ENCODE measurements at places on chromosomes 13 and 19. TPM values are rescaled to one million over a fixed set of nuclear protein-coding genes. Genes with fewer than 3 reads are reported as not detected.

GRCh38 chr13:44022196-44022595, 142.5 kb downstream of the LACC1 start:
- no peak for DNase-seq
- no peaks in the 10 kb centered on the region for H3K27me3 ChIP-seq
- H3K4me1 ChIP-seq, result no peaks in the 10 kb centered on the region
- no peak overlapping the region for H3K27ac ChIP-seq
- H3K4me3 ChIP-seq, result no peak overlapping the region

DNA sequence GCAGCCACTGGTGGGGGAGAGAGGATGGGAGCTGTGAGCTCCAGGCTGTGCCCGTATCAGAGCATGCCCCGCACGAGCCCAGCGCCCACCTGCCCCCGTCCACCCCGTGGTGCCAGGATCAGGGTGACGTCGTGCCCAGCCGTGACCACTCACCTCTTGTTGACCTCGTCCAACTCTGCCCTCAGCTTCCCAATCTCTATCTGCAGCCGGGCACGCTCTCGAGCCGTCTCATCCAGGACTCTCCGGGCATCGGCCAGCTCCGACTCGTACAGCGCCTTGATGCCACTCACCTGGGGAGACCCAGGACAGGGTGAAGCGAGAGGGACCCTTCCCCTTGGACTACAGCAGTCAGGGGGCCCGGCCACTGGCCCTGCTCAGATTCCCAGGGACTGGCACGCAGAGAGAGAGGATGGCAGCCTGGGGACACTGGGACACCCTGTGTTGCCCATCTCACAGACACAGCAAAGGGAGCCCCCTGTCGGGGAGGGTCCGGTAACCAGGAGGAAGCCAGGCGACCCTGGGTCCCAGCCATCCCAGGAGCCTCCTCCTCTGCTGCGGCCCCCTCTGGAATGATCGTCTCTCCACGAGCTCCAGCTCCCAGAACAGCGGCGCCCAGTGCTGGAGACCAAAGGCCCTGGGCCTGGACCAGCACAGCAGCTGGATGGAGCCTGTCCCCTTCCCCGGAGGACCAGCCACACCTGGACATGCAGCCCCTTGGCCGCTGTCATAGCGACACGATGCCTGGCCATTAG, 12.3 kb downstream of the LMNB2 start:
- no peak for DNase-seq
- H3K27ac ChIP-seq, result no peak overlapping the region
- peaks cover 47% of the 10 kb centered on the region for H3K36me3 ChIP-seq
- no peak overlapping the region for H3K4me3 ChIP-seq
- no peaks in the 10 kb centered on the region for H3K27me3 ChIP-seq

- H3K4me3 ChIP-seq, result no peak overlapping the region
- H3K4me1 ChIP-seq, result no peaks in the 10 kb centered on the region
- DNase-seq, result no peak
Measured at GRCh38 chr19:31531326-31531725, 182.1 kb upstream of the TSHZ3 start.

GRCh38 chr19:1373534-1374249, 10.0 kb upstream of the NDUFS7 start:
- peaks cover 5% of the 10 kb centered on the region for H3K4me1 ChIP-seq
- no peaks in the 10 kb centered on the region for H3K27me3 ChIP-seq
- H3K4me3 ChIP-seq, result no peak overlapping the region
- peaks cover 46% of the 10 kb centered on the region for H3K36me3 ChIP-seq

- peak; percentile 50 for DNase-seq
- no peak within 1 kb of the TSS for H3K27ac ChIP-seq
- no peaks in the 10 kb centered on the region for H3K4me1 ChIP-seq
Measured at GRCh38 chr19:15672580-15673175, at the start of gene CYP4F12. TSS of gene CYP4F12 (plus strand) at chr19:15673087. CDS start at chr19:15673530, 443 bp downstream.

DNA sequence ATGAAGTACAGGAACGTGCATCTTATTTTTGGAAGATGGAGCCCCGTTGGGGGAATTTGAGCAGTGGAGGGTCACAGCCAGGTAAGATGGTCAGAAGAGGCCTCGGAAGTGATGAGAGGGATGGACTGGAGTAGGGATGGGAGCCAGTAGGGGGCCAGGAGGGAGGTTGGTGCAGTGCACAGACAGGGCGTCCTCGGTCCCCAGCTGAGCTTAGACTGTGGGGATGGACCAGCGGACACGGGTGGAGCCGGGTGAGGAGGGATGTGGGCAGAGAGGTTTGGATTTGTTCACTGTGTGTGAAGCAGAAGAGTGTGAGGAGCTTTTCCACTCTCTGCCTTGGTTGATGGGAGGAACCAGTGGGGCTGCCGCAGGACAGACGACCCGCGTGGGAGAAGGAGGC, 10.6 kb downstream of the RPS9 start:
- peaks cover 24% of the 10 kb centered on the region for H3K36me3 ChIP-seq
- no peak overlapping the region for H3K27ac ChIP-seq
- peaks cover 20% of the 10 kb centered on the region for H3K4me1 ChIP-seq

GRCh38 chr13:74035896-74036295, 98.3 kb downstream of the KLF12 start:
- no peak overlapping the region for H3K4me3 ChIP-seq
- H3K4me1 ChIP-seq, result peaks cover 9% of the 10 kb centered on the region
- no peak overlapping the region for H3K27ac ChIP-seq
- DNase-seq, result no peak

DNA sequence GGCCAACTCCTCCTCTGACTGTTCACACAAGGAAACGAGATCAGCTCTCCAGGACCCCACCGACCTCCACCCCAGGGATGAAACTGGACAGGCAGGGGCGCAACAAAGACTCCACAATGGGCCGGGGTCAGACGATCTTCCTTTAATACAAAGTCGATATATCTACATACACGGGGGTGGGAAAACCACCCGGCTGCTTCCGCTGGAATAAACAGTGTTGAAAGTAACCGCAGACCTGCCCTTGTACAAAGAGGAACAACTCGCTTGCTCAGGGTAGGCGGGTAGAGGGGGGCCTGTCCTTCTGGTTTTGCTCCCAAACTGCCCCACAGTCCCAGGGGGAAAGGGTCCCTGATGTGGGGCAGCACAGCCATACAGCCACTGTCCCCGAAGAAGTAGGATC, 135.2 kb downstream of the PTPRS start:
- no peaks in the 10 kb centered on the region for H3K27me3 ChIP-seq
- no peak overlapping the region for H3K4me3 ChIP-seq
- H3K27ac ChIP-seq, result no peak overlapping the region

GRCh38 chr19:21398851-21399250, 1.9 kb downstream of the ZNF493 start:
- no peaks in the 10 kb centered on the region for H3K27me3 ChIP-seq
- DNase-seq, result no peak
- no peaks in the 10 kb centered on the region for H3K36me3 ChIP-seq
- no peak overlapping the region for H3K27ac ChIP-seq
- no peak overlapping the region for H3K4me3 ChIP-seq

- no peaks in the 10 kb centered on the region for H3K4me1 ChIP-seq
- H3K4me3 ChIP-seq, result no peak overlapping the region
- H3K27ac ChIP-seq, result no peak overlapping the region
- H3K36me3 ChIP-seq, result no peaks in the 10 kb centered on the region
Measured at GRCh38 chr19:47628078-47628771, 19.3 kb downstream of the BICRA start.

DNA sequence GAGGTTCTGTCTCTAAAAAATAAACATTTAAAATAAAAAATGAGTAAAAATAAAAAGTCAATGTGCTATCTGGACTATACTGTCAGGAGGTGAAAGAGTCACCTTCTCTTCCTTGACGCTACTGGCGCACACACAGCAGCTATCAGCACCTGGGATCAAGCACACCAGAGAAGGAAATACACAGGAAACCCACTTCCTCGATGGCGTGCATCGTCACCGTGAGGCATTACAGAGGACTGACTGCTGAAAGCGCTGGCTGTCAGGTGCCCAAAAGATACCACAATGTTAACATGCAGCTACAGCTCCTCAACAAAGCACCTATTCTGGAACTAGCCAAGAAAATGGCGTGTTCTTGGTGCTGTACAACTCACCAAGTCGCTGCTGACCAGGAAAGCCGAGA, 6.1 kb downstream of the SLC35E1 start:
- peaks cover 55% of the 10 kb centered on the region for H3K36me3 ChIP-seq
- H3K4me3 ChIP-seq, result no peak overlapping the region
- no peak for DNase-seq
- H3K27me3 ChIP-seq, result no peaks in the 10 kb centered on the region
- peaks cover 2% of the 10 kb centered on the region for H3K4me1 ChIP-seq

- no peaks in the 10 kb centered on the region for H3K27me3 ChIP-seq
- no peaks in the 10 kb centered on the region for H3K36me3 ChIP-seq
- H3K4me3 ChIP-seq, result peak overlapping the region; percentile 93
- peak overlapping the region; percentile 83 for H3K27ac ChIP-seq
- peaks cover 10% of the 10 kb centered on the region for H3K4me1 ChIP-seq
- DNase-seq, result peak; percentile 48
Measured at GRCh38 chr19:45507872-45508416, 665 bp downstream of the VASP start.

DNA sequence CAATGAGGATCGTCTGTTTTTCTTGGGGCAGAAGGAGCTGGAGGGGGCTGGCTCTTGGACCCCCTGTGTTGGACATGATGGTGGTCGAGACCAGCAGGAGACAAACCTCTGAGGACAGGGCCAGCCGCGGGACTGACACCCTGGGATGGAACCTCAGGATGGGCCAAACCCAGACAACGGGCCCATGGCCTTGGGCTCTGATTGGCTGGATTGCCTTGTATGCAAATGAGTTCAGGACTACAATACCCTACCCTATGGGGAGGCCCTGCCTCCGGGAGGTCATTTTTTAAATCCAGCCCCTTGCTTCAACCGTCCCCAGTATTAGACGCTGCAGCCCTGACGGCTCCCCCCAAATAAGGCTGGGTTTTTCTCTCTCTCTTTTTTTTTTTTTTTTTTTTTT, 22.0 kb downstream of the SLC5A5 start:
- H3K36me3 ChIP-seq, result no peaks in the 10 kb centered on the region
- no peaks in the 10 kb centered on the region for H3K4me1 ChIP-seq
- no peak overlapping the region for H3K27ac ChIP-seq
- DNase-seq, result no peak
- no peak overlapping the region for H3K4me3 ChIP-seq
- peaks cover 4% of the 10 kb centered on the region for H3K27me3 ChIP-seq

- DNase-seq, result no peak
- H3K36me3 ChIP-seq, result no peaks in the 10 kb centered on the region
- no peaks in the 10 kb centered on the region for H3K4me1 ChIP-seq
- no peak overlapping the region for H3K27ac ChIP-seq
- no peaks in the 10 kb centered on the region for H3K27me3 ChIP-seq
Measured at GRCh38 chr19:15680478-15681322, 7.8 kb downstream of the CYP4F12 start.

- H3K4me3 ChIP-seq, result no peak overlapping the region
- no peak for DNase-seq
- H3K27ac ChIP-seq, result no peak overlapping the region
- peaks cover 54% of the 10 kb centered on the region for H3K27me3 ChIP-seq
- no peaks in the 10 kb centered on the region for H3K4me1 ChIP-seq
Measured at GRCh38 chr19:39084732-39085080, 538 bp downstream of the ACP7 start.

DNA sequence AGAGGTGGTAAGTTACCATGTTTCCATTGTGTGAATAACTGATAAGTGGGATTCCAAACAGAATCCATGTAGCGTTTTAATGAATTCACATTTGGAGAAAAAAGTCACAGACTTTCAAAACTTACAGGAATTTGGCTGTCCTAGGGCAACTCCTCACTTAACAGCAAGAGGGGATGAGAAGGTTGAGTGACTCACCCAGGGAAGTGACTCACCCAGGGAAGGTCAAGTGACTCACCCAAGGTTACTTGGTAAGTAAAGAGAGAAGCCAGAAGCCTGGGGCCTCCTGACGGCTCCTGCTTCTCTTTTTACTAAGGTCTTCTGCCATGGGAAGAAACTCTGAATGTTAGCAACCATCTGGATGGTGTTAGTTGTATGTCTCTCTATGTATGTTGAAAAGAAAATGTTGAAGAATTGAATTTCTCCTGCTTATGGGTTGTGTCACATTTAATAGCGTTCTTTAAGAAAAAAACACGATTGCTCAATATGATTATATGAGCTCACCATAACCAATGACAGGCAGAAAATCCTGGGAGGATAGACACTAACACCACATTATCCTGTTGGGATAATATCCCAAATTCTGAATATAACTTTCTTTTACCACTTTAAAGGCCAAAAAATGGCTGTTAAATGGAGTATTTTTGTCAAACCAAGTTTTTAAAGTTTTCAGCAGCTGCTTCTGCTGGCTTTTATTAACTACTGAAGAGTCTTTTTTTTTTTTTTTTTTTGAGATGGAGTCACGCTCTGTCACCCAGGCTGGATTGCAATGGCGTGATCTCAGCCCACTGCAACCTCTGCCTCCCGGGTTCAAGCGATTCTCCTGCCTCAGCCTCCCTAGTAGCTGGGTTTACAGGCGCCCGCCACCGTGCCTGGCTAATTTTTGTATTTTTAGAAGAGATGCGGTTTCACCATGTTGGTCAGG, 195.6 kb downstream of the GGACT start:
- H3K27ac ChIP-seq, result peak overlapping the region; percentile 72
- H3K4me1 ChIP-seq, result peaks cover 49% of the 10 kb centered on the region
- peak; percentile 97 for DNase-seq
- no peaks in the 10 kb centered on the region for H3K36me3 ChIP-seq
- no peaks in the 10 kb centered on the region for H3K27me3 ChIP-seq

DNA sequence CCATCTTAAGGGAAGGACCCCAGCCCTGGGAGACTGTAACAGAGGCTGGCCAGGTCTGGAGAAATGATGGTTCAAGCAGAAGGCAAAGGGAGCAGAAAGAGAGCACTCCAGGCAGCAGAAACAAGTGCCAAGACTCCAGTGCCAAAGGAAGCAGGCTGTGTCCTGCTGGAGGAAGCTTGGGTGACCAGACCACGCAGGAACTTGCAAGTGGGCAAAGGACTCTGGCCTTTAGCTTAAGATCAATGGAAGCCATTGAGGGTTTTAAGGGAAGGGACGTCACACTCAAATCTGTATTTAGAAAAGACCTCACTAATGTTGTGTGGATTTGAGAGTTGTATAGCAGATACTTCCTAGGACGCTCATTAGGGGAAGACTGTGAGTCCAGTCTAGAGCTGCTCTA, 95.5 kb downstream of the MIPEP start:
- no peak overlapping the region for H3K4me3 ChIP-seq
- H3K27ac ChIP-seq, result no peak overlapping the region
- no peaks in the 10 kb centered on the region for H3K27me3 ChIP-seq
- H3K36me3 ChIP-seq, result no peaks in the 10 kb centered on the region

GRCh38 chr19:1416014-1416841, 8.8 kb downstream of the DAZAP1 start:
- peak overlapping the region; percentile 20 for H3K4me3 ChIP-seq
- H3K36me3 ChIP-seq, result peaks cover 56% of the 10 kb centered on the region
- H3K27me3 ChIP-seq, result no peaks in the 10 kb centered on the region
- H3K27ac ChIP-seq, result peak overlapping the region; percentile 89

GJB2 gene
- total RNA-seq, result not detected

OR7A5 gene
- total RNA-seq, result not detected

PLK5 gene
- not detected for total RNA-seq

TECR gene
- total RNA-seq, result 189 TPM

RASIP1 gene
- total RNA-seq, result 3.8 TPM

ZNF430 gene
- 12.4 TPM for total RNA-seq

HPN gene
- total RNA-seq, result not detected

PBX4 gene
- total RNA-seq, result 3.1 TPM

PRR36 gene
- total RNA-seq, result 4.9 TPM

B3GNT3 gene
- total RNA-seq, result not detected

KLK12 gene
- not detected for total RNA-seq

DMKN gene
- not detected for total RNA-seq

CEACAM6 gene
- total RNA-seq, result 2.4 TPM
